ENCODE measurements at places on chromosomes 7 and 10.

DNA sequence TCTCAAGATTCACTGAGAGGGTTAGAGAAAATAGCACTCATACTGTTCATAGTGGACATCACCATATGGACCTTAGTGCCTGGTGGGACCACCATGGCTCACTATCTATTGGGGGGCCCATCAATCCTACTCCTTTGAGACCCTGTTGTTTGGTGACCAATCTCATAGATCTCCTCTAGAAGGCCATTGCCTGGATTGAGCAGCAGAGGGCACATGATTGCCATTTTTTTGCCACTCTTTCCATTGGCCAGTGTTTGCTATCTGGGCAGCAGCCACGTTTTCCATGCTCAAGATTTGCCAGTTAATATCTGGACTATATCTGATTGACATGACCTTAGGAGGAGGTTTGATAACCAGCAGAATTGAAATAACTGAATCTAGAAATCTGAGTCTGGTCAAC is 244.5 kb downstream of the ITGB1 start:
- no peak for DNase-seq

- DNase-seq: no peak
These were observed 390.4 kb upstream of the LRRTM3 start for GRCh38 chr10:66535439-66535838.

DNA sequence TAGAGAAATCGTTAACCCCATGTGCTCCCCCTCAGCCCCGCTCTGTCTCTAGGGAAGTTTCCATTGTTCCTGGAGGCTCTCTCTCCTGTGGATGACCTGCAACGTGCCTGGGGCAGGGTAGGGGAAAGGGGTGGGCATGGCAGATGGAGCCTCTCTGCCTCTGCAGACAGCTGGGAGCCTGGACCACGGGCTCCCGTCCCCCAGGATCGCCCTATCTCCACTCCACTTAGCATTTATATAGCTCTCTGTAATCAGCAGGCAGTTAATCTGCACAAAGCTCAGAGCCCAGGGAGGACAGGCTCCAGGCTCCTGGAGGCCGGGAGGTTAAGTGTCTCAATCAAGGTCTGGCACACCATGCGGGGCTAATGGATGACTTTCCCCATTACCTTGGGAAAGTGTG is 369.7 kb downstream of the PLXNA4 start:
- DNase-seq: no peak

GRCh38 chr10:69810097-69810496 is 8.4 kb downstream of the COL13A1 start:
- no peak for DNase-seq

DNA sequence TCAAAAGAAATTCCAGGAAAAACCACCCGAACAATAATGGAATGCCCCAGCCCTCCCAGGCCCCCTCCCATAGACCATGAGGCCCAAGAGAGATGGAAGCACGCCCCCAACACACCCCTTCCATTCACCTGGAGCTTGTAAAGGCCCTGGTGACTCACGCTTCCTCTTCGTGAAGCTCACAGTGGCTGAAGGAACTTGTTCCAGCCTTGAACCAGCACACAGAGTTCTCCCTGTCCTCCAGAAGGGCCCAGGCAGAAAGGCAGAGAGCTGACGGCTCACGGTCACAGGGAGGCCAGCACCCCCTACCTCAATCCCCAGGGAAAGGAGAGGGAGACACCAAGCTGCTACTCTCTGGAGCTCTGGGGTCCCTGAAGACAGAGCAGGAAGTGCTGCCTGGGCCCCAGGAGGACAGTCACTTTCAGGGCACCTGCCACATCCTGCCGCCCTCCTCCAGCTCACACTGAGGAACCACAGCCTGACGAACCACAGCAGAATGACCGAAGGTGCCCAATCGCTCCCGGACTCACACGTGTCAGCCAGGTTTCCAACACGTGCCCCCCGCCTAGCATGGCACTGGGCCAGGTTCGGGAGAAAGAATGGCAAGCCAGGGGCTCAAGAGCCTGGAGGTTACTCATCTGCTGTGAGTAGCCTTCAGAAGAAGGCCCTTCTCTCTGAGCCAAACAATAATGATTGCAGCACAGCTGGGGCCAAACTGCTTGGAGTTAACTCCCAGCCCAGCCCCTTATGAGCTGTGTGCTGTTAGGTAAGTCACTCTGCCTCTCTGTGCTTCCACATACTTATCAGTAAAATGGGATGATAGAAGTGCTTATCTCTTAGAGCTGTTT is 52.8 kb downstream of the DLG5 start:
- no peak for DNase-seq

- no peak for DNase-seq
These were observed 132.0 kb upstream of the MDFIC start for GRCh38 chr7:114789871-114790311.

GRCh38 chr7:100894860-100895700 is 608 bp downstream of the ACHE start:
- peak; percentile 79 for DNase-seq

- DNase-seq: no peak
These were observed 2.2 kb upstream of the TMEM196 start for GRCh38 chr7:19775578-19775977.

Measured in HuH-7 (cell line).